ENCODE measurements at places on chromosomes 11 and 22.

DNA sequence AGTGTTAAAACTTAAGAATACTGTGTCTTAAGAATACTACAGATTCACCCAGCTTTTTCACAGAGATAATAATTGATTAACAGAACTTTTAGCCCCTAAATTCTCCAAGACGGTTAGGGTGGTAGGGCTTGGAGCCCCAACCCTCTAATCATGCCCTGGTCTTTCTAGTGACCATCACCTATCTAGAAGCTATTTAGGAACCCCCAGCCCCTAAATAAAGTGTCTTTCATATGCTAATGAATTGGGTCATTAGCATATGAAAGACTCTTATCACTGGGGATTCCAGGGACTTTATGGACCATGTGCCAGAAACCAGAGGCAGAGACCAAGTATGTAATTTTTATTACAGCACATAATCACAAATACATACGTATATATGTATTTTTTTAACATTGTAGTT lies 999.7 kb upstream of the RAG2 start:
- DNase-seq: no peak

DNA sequence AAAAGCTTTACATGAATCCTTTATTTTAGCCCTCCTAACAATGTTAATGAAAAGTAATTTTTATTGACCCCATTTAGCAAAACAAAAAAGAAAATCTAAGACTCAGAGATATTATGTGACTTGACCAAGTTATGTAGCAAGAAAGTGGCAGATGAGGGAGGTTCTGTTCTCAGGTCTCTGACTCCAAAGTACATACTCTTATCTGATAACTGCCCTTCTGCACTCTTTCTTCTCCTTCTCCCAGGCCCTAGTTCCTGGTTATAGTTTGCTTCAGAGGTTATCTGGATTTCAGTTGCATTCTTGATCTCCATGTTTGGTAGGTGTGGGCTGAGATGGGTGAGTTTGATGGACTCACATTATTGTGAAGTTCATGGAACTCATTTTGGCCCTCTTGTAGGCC lies 4.5 kb downstream of the OR9Q2 start:
- no peak for DNase-seq

DNA sequence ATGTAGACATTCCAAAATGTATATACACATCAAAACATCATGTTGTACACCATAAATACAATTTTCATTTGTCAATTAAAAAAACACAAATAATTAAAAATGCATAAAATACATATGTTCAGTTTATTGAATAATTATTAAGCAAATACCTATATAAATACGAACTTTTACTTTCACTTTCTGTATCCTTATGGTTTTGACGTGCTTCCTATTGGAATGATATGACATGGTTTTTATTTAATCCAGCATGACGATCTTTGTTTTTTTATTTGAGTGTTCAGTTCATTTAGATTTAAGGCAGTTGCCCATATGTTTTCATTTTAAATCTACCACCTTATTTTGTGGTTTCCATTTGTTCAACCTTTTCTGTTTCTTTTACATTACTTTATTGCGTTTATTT lies 198.3 kb upstream of the PLET1 start:
- no peak for DNase-seq

DNA sequence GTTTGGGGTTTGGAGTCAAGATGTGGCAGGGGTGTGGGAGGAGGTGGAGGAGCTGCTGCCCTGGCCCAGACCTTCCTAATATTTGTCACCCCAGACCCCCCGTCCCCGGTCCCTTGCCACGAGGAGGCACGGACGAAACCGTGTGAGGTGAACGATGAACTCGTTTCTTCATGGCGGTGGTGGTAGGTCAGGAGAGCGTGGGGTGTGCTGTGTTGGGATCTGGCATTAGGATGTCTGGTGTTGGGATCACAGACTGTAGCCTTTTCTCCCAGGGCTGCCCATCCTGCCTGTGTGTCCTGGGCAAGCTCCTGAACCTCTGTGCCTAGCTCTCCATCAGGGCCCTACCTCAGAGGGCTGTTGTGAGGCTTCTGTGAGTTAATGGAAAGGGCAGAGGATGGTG lies 8.4 kb downstream of the MAPK8IP2 start:
- no peak for DNase-seq

Measured in glutamatergic neuron (in vitro differentiated cells).